ENCODE measurements at places on chromosomes 7 and 10. TPM values are rescaled to one million over a fixed set of nuclear protein-coding genes. Genes with fewer than 3 reads are reported as not detected.

ADRB1 gene
- not detected for total RNA-seq

MYL10 gene
- total RNA-seq: not detected

SNX13 gene
- total RNA-seq: 115 TPM

DGKB gene
- not detected for total RNA-seq

LIPK gene
- not detected for total RNA-seq

AGR3 gene
- total RNA-seq: not detected

OGDHL gene
- 3.7 TPM for total RNA-seq

LRRTM3 gene
- total RNA-seq: not detected

NUTM2A gene
- not detected for total RNA-seq

MET gene
- 19.7 TPM for total RNA-seq

SLC26A5 gene
- total RNA-seq: 0.58 TPM

SYT15 gene
- total RNA-seq: 2.9 TPM

DNA2 gene
- total RNA-seq: 16.3 TPM

DNA sequence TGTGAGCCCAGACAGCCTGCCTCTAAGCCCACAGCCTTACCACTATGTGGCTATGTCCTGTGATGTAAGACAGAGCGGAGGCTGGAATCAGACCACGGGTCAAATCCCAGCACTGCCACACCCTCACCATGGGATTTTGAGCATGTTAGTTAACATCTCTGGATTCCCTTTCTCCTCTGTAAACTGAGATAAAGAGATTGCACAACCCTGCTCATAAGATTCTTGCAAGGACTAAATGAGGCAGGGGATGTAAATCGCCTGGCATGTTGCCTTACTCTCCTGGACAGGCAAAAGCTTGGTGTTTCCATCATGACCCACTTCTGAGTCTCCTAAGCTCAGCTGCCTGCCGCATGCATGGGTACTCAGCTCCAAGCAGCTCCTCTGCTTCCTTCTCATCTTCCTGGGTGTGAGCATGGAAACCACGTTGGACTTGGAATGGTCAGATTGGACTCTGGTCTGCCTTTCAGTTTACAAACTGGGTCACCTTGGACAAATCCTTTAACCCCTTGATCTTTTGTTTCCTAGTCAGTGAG, 41.3 kb upstream of the MTURN start:
- no peak overlapping the region for H3K27ac ChIP-seq
- H3K4me1 ChIP-seq: no peaks in the 10 kb centered on the region
- H3K27me3 ChIP-seq: no peaks in the 10 kb centered on the region

DNA sequence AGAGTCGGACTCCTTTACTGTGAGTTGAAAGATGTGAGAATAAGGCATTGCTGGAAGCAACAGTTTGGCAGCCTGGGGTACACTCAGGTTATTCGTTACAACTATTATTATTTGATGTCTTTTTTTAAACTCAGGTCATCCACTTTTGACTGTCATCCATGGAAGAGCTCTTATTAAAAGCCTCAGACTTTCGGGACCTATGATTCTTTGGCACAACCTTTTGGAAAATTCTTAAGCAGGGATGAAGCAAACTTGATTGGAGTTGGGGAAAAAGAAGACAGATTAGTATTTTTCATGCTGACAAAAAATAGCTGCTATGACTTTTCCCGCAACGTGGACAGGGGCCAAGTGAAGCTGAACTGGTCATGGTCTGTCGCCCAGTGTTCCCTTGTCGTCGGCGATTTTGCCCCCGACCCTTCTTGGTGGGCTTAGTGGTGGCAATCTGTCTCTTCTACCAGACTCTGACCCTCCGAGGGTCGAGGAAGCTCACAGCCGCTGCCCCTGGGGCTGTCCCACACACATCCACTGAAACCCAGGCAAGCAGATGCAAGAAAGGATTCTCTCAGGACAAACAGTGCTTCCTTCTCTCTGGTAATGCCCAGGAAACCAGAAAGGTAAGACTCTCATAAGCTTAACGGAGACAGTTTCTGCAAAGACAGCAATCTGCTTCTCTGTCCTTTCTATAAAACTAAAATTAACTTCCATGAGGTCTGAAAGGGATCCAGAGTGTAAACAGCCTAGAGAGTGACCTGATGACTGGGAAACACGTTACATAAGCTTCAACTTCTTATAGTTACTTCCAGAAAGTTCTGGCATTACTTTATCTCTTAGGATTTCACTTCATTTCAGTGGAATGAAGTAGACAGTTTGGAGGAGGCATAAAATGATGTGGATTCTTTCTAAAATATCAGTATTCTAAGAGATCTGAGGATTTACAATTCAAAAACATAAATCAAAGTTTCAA, 1.0 kb downstream of the CPED1 start:
- H3K27ac ChIP-seq: peak overlapping the region; percentile 87
- no peaks in the 10 kb centered on the region for H3K27me3 ChIP-seq
- no peak for DNase-seq
- H3K4me3 ChIP-seq: peak overlapping the region; percentile 54
- H3K4me1 ChIP-seq: peaks cover 35% of the 10 kb centered on the region

DNA sequence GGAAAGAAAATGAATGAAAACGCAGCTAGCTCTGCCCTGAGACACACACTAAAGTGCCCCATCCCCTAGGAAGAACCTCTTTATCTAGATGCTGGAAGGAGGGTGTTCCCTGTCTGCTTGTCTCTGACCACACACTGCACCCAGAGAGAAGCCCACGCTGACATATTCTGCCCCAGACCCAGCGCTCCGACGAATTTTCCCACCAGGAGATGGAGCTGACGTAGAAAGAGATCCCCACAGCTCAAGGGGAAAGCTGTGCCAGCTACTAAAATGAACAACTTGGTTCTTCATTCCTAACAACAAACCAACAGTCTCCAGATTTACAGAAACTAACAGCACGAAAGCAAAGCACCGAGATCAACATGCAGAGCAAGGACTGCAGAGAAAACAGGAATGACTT, 73.3 kb downstream of the KIAA1549 start:
- no peaks in the 10 kb centered on the region for H3K27me3 ChIP-seq
- no peak overlapping the region for H3K4me3 ChIP-seq
- H3K4me1 ChIP-seq: no peaks in the 10 kb centered on the region
- DNase-seq: no peak

DNA sequence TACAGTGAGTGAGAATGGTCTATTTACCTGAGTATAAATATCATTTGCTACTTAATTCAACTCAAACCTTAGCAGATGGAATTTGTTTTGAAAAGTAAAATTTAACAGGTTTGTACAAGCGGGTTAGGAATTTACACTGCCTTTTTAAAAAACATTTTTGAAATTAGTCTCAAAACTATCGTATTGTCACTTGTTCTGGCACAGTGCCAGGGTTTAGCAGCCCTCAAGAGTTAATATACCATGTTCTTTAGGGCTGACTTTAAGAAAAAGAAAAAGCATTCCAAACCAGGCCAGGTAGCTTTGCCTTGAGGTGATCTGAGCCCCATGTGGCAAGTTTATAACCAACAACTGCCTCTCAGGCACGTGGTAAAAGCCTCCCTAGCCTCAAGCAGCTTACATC, 17.8 kb downstream of the CCNJ start:
- peaks cover 54% of the 10 kb centered on the region for H3K36me3 ChIP-seq
- no peak overlapping the region for H3K4me3 ChIP-seq
- H3K4me1 ChIP-seq: no peaks in the 10 kb centered on the region
- no peak overlapping the region for H3K27ac ChIP-seq
- DNase-seq: no peak

DNA sequence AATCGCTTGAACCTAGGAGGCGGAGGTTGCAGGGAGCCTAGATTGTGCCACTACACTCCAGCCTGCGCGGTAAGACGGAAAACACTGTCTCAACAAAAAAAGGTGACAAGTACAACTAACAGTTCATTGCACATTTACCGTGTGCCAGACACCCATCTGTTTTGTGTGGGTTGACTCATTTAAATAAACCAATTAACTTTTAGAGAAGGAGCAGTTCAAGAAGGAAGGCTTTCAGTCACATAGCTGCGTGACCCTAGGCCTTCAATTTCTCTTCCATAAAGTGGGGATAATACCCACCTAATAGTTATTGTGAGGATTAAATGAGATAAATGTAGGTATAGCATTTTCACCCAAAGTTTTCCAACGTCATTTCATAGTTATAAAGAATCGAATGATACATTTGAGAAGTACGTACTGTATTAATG, 52.3 kb upstream of the KDM7A start:
- peaks cover 45% of the 10 kb centered on the region for H3K4me1 ChIP-seq
- H3K27ac ChIP-seq: no peak overlapping the region
- DNase-seq: no peak
- H3K27me3 ChIP-seq: no peaks in the 10 kb centered on the region
- H3K4me3 ChIP-seq: no peak overlapping the region
- H3K36me3 ChIP-seq: no peaks in the 10 kb centered on the region

DNA sequence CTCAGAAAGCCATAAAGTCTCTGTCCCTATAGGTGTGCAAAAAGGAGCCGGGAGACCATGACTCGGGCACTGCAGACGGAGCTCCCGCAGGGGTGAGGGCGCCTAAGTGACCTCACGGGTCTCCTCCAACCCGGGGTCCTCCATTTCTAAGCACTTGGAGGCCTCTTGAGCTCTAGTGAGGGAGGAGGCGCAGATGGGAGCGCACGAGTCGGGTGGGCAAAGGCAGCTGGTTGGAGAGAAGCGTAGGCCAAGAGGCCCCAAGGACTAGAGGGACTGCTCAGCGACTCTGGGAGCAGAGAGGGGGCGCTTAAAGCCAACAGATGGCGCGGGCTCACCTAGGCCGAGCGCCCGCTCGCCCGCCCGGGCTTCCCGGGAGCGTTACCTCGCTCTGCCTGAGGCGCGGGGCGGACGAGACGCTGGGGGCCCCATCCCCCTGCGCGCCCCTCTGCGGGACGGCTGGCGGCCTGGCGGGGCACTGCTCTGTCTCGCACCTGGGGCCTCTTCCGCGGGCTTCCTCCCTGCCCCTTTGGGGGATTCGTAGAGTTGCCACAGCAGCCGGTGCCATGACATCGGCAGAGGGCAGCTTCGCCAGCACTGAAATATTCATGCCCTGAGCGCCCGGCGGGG, 523 bp upstream of the CDH23 start:
- peak; percentile 40 for DNase-seq
- H3K27ac ChIP-seq: no peak overlapping the region
- H3K4me3 ChIP-seq: peak overlapping the region; percentile 61
- no peaks in the 10 kb centered on the region for H3K36me3 ChIP-seq
- peaks cover 17% of the 10 kb centered on the region for H3K4me1 ChIP-seq

GRCh38 chr10:8873310-8873709, 818.8 kb downstream of the GATA3 start:
- no peaks in the 10 kb centered on the region for H3K27me3 ChIP-seq
- DNase-seq: no peak
- no peak overlapping the region for H3K4me3 ChIP-seq
- no peak overlapping the region for H3K27ac ChIP-seq

DNA sequence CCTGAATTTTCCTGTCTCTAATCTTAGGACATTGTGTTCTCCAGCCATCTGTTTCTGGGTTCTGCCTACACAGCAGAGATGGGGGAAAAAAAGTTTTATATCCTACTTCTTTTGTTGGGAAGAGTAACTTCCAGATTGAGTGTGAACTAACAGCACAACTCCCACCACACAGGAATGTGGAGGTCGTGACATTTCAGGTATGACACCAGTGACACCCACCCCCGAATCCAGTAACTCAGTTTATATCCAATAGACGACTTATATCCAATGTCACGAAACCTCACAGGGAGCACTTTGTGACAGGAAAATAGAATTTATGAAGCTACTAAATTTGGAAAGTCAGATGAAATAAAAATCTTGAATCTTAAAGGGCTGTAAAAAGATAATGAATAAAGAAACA, 211.9 kb upstream of the GRM3 start:
- H3K36me3 ChIP-seq: no peaks in the 10 kb centered on the region
- H3K4me3 ChIP-seq: no peak overlapping the region
- no peaks in the 10 kb centered on the region for H3K4me1 ChIP-seq
- no peaks in the 10 kb centered on the region for H3K27me3 ChIP-seq
- no peak for DNase-seq

DNA sequence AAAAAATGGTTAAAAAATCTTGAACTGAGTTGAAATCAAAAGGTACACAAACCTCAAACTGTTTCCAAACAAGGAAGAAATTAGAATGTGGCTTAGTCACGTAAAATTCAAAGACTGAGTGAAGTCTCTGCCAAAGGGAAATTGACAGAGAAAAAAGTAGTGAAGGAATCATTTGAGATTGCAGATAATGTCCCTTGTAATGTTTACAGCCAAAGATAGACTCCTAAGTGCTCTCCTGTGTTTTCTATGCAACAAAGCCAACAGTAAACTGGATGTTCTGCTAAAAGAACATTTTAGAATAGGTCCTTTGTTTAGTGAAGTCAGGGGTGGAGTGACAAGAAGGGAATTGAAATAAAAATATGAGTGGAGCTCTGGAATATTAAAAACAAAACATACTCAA, 117.9 kb downstream of the ITGA8 start:
- H3K36me3 ChIP-seq: peaks cover 8% of the 10 kb centered on the region
- H3K27ac ChIP-seq: no peak overlapping the region
- H3K27me3 ChIP-seq: no peaks in the 10 kb centered on the region
- DNase-seq: no peak
- no peak overlapping the region for H3K4me3 ChIP-seq

DNA sequence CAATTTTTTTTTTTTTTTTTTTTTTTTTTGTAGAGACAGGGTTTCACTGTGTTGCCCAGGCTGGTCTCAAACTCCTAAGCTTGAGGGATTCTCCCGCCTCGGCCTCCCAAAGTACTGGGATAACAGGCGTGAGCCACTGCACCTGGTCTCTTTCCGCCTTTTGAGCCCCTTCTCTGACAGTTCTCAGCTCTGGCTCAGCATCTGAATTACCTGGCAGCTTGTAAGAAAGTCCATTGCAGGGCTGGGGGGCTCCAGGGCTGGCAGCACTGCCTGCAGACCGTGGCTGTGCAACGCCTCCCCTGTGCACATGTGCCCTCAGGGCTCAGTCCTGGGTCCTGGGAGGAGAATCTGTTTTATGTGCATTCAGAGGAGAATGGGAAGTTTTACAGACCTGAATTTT, 37.6 kb downstream of the VWA2 start:
- H3K4me1 ChIP-seq: peaks cover 14% of the 10 kb centered on the region
- no peak overlapping the region for H3K27ac ChIP-seq
- H3K4me3 ChIP-seq: no peak overlapping the region
- H3K36me3 ChIP-seq: no peaks in the 10 kb centered on the region
- no peak for DNase-seq

- no peak overlapping the region for H3K4me3 ChIP-seq
- DNase-seq: no peak
- H3K4me1 ChIP-seq: no peaks in the 10 kb centered on the region
Observed at GRCh38 chr7:90613088-90613498, 17.0 kb downstream of the CDK14 start.

GRCh38 chr10:51137756-51138529, 63.7 kb downstream of the PRKG1 start:
- H3K27me3 ChIP-seq: no peaks in the 10 kb centered on the region
- no peak overlapping the region for H3K27ac ChIP-seq
- H3K4me1 ChIP-seq: no peaks in the 10 kb centered on the region
- no peak for DNase-seq
- H3K4me3 ChIP-seq: no peak overlapping the region
